ENCODE measurements at places on chromosomes 1 and 21. TPM values are rescaled to one million over a fixed set of nuclear protein-coding genes. Genes with fewer than 3 reads are reported as not detected.

The OR2L3 gene
- not detected for total RNA-seq

The FMO5 gene
- 0.89 TPM for total RNA-seq

The IGSF9 gene
- total RNA-seq = not detected

The LRRC71 gene
- not detected for total RNA-seq

The SIPA1L2 gene
- 0.67 TPM for total RNA-seq

The GBP7 gene
- total RNA-seq = 0.39 TPM

The CASQ1 gene
- total RNA-seq = 0.35 TPM

The LENEP gene
- total RNA-seq = 0.63 TPM

The AADACL4 gene
- not detected for total RNA-seq

The TAL1 gene
- not detected for total RNA-seq

Measured in activated naive CD4-positive, alpha-beta T cell treated with anti-CD3 and anti-CD28 coated beads, Interleukin-2, amount 10 ng/mL, durations not matched to agents 5 hours and 36 hours (primary cell).